Smooth muscle cell of the brain vasculature (primary cell): ENCODE measurements at places on chromosomes 4 and X.

DNA sequence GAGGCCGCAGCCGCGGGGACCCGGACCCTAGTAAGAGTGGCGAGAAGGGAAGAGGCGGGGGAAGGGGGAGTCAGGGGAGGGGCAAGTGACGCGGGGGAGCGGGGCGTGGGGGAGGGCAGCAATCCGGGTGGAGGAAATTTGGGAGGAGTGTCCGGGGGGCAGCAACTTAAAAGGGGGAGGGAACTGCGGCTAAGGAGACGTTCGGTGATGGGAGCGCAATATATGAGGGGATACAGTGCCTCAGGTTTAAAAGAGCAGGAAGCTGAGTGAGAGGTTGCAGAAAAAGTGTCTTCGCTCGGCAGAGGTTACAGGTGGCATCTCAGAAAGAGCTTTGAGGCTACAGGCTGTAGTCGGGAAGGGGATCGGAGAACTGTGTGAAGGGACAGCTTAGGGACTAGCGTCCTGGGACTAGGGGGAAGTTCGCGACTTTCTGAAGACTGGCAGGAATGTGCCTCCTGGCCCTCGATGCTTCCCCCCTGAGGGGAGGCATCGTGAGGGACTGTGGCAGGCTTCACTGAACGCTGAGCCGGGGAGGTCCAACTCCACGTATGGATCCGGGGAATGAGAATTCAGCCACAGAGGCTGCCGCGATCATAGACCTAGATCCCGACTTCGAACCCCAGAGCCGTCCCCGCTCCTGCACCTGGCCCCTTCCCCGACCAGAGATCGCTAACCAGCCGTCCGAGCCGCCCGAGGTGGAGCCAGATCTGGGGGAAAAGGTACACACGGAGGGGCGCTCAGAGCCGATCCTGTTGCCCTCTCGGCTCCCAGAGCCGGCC, 519 bp downstream of the FOXO4 start:
- no peak for DNase-seq

- DNase-seq = no peak
Observed at GRCh38 chrX:154440623-154441357, 3.2 kb upstream of the FAM50A start.

DNA sequence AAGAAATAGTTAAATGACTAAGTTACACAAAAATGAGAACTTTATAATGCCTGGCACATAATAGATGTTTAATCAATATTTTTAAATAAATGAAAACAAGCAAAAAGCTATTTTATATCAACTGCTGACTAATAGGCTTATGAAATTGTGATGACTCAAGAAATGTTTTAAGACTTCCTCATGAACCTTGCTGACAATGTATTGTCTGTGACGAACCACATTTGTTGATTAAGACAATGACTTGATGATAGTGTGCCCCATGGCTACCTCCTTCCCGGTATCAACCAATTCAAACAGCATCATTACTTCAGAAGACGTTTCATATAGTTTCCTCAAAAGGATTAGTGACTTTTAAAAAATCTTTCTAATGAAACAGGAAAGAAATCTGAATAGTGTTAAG, 7.9 kb downstream of the CXCL6 start:
- no peak for DNase-seq

- no peak for DNase-seq
Observed at GRCh38 chr4:185878633-185879032, 66.6 kb upstream of the SORBS2 start.

DNA sequence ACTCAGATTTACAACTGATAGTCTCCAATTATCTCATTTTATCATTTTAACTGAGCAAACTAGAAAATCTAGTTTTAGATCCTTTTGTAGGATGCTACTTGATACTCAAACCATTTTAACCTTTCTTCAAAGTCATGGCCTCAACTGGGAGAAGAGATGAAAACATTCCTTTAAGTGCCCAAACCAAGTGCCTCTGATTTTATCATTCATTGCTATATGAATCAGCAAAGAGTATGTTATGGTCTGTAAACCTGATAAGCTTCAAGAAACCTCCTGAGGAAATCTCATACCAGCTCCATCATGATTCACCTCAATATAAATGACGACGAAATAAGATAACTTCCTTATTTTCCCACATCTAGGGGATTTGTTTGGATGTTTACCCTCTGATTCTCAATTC, 119.9 kb downstream of the FAM13A start:
- no peak for DNase-seq

DNA sequence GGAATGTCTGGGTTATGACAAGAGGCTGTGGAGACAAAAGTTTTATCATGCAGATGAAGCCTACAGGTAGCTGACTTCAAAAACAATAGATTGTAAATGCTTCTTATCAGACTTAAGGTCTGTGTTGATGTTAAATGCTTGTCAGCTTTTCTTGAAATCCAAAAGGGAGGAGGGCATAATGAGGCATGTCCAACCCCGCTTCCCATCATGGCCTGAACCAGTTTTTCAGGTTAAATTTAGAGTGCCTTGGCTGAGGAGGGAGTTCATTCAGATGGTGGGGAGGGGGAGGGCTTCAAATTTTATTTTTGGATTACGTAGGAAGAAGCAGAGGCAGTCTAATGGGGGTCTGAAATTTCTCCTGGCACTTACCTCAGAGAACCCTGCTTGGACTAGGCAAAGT, 207.7 kb upstream of the HDX start:
- DNase-seq = no peak

DNA sequence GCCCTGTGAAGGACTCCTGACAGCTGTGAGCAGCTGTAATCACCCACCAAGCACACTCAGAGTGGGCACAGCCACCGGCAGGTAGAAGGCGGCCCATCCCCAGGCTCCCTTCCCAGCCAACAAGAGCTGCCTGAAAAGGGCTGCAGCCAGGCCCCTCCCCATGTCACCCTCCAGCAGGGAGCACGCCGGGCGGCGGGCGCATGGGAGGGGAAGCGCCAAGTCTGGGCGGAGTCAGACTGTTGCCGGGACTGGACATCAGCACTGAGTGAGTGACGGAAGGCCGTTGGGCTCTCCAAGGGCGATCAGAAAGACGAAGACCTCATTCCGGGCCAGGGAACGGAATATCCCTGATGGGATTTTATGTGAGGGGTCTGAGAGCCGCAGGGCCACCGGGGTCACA, 82.1 kb downstream of the PPP2R2C start:
- no peak for DNase-seq
